ENCODE measurements at places on chromosomes 1 and 21.

GRCh38 chr1:53295726-53296116 is 32.1 kb downstream of the LRP8 start:
- no peak for DNase-seq

DNA sequence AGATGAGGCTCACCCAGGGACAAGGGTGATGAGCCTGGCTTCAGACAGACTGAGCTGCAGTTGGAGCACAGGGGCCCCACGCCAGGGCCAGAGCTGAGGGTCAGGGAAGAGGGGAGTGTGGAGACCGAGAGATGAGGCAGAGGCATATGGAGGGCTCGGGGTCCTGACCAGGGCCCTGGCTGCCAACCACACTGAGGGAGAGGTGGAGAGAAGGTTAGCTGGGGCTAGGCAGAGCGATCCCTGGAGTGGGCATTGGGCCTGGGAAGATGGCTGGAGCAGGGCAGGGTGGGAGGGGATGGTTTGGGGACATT is 8.0 kb downstream of the PEAR1 start:
- DNase-seq = no peak

DNA sequence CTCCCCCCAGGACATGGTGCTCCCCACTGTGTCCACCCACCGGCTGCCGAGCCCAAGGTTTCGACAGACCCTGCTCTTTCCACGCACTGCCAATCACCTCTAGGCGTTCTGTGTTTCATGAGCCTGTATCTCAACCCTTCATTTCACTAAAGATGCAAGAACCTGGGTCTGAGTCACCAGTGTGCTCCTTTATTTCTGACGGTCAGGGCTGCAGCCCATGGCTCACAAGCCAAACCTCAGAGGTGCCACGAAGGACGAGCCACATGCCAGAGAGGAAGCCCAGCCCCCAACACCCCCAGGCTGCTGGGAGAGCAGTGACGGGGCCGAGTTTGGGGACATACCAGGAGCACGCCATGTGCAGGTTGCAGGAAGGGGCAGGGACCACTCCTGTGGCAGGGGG is 79.2 kb upstream of the ARHGEF16 start:
- no peak for DNase-seq

GRCh38 chr1:68974447-68974846 is 477.6 kb upstream of the DEPDC1 start:
- no peak for DNase-seq

DNA sequence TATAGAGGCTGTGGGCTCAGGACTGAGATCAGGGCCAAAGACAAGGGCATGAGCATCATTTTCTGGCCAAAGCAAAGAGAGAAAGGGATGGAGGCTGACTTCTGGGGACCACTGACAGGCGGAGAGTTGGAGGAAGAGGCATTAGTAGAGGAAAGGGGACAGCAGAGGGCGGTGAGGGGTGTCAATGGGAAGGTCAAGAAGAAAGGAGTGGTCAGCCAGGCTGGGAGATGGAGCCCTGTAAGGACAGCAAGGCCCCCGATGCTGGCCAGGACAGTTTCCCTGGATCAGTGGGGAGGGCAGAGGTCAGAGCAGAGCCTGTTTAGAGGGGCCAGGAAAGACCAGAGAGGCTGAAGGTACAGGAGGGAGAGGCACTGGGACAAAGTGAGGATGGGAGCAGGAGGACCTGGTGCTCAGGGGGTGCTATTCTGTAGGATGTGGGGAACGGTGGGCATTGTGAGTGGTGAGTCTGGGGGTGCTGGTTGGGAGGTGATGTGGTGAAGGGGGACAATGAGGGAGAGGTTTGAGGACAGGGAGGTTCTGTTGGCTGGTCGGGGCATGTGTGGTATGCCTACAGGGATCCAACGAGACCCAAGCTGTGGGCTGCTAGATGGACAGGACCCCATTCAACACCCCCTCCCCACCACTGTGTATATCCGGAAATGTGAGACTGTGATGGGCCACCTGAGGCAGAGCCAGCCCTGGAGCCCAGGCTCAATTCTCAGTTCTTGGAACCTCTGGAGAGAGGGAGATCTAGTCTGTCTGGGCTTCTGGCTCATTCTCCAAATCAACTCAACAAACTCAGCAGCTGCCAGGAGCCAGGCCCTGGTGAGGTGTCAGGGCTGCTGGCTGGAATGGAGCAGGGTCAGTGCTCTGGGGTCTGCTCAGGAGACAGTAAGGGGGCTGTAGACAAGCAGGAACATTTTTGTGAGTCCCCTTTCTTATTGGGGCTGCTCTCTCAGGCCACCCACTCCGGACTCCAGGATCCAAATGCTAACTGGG is 1.4 kb upstream of the FAM151A start:
- no peak for DNase-seq

- DNase-seq = no peak
These were observed 95.5 kb upstream of the RALGPS2 start for GRCh38 chr1:178629252-178630154.

- no peak for DNase-seq
These were observed 311.3 kb upstream of the ZP4 start for GRCh38 chr1:238201992-238202391.

DNA sequence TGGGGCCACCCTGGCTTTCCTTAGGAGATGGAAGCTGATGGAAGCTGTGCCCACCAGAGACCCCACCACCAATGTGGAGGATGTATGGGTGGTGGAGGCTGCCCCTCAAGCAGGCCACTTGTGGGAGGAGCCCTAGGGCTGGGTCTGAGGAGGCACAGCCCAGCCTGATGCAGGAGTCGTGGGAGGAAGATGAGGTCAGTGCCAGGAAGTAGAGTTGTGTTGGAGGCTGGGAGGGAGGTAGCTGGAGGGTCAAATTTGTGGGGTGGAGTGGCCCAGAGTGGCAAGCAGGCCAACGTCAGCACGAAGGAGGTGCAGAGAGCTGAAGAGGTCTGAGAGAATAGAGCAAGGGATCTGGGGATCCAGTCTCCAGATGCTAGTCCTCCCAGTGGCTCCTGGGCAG is 119.0 kb upstream of the USP24 start:
- DNase-seq = no peak

- no peak for DNase-seq
These were observed 16.6 kb downstream of the SAMD11 start for GRCh38 chr1:940107-941014.

- DNase-seq = no peak
These were observed at the start of gene C2CD4D for GRCh38 chr1:151839457-151840403. Gene C2CD4D (minus strand): TSS chr1:151839820. CDS start chr1:151838989, 831 bp downstream.

DNA sequence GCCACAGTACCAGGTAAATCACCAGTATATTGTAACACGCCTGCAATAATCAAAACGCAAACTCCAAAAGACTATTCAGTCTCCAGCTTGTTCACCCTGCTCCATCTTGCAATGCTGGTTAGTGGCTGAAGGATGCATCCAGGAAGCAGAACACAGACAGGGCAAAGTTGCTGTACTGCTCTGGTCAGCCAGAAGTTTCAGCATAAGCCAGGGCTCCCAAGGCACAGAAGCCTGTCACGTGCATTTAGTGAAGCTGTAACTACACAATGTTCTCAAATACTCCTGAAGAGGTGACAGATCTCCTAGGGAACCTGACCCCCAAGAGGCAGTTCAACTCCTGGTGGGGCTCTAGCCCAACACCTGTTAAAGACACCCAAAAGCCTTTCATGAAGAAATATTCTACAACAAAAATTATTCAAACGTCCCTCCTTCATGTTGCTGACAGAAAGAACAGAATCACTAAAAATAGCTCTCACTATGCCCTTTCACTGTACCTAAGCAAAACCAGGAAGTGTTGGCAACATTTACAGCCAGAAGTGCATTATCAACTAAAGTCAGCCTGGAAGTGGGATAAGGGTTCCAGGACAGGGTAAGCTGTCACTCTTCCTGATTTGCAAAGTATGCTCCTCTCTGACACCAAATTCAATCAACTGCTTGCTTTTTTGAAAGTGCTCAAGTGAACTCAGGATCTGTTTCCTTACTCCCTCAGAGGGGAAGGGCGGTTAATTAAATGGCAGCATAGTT is 52.1 kb downstream of the SLC35D1 start:
- no peak for DNase-seq

GRCh38 chr21:33244082-33244778 is 14.5 kb downstream of the IFNAR2 start:
- no peak for DNase-seq

- DNase-seq = no peak
These were observed 25.3 kb downstream of the ADAM30 start for GRCh38 chr1:119870917-119871596.

DNA sequence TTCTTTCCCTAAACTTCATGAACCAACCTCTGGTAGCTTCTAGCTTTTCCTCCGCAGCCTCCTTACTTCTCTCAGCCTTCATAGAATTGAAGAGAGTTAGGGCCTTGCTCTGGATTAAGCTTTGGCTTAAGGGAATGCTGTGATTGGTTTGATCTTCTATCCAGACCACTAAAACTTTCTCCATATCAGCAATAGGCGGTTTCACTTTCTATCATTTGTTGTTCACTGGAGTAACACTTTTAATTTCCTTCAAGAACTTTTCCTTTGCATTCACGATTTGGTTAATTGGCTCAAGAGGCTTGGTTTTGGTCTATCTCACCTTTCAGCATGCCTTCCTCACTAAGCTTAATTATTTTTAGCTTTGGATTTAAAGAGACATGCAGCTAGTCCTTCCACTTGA is 5.1 kb downstream of the URB2 start:
- DNase-seq = no peak

GRCh38 chr1:118077331-118078045 is 107.5 kb downstream of the SPAG17 start:
- no peak for DNase-seq

DNA sequence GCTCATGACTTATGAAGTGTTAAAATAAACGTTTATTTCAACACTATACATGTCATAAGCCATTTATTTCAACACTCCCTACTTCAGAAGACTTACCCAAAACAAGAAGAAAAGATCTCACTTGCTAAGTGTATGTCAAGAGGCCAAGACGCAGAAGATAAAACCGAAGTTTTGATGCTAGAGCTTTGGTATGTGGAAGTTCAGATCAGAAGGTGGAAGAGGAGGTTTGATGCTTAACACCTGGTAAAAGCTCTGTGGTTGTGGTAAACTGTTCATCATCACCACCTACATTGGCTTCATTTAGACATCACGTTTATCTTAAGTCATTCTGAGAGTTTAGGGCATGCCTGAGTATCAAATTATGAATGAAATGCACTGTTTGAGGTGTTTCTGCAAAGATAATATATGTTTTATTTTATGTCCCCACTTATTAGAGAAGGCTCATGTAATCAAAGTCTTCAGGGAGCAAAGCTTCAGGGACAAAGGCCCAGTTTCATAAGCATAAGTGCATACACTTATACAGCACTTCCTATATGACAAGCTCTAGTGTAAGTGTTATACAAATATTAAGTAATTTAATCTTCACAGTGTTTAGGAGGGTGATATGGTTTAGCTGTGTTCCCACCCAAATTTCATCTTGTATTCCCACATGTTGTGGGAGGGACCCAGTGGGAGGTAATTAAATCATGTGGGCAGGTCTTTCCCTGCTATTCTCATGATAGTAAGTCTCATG is 533.3 kb downstream of the PTBP2 start:
- DNase-seq = no peak

DNA sequence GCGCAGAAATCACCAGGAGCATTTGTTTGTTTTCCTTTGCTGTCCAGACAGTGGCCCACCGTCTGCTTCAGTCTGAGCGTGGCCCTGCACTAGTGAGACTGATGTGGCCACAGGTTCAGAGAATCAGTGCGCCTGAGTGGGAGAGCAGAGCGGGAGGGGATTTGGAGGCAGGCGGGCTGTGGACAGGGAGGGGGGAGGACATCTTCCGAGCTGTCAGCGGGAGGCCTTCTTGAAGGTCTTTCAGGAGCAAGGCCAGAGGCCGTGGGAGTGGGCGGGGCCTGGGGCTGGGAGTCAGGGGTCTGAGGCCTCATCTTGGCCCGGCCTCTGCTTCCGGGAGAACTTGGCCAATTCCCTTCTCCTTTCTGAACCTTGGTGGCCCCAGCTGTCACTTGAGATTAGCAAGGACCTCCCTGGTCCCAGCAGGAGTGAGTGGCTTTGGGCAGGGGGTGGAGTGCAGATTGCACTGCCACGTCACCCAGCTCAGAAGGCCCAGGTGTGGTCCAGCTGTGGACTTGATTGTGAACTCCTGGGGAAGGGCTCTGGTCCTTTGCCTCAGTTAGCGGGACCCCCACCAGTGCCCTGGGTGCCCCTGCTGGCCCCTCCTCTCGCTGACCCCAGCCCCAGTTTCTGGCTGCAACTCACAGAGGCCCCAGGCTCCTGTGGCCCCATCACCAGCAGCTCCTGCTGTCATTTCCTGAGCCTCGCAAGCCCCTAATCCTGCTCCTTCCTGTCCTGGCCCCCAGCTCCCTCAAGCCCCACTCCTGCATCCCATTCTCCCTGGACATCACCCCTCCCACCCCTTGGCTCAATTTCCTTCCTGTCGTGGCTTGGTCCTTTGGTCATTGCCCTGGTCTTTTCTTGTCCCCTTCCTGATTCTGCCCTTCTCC is 8.4 kb downstream of the TNFRSF1B start:
- no peak for DNase-seq

GRCh38 chr1:21200767-21201166 is 24.1 kb upstream of the EIF4G3 start:
- no peak for DNase-seq

DNA sequence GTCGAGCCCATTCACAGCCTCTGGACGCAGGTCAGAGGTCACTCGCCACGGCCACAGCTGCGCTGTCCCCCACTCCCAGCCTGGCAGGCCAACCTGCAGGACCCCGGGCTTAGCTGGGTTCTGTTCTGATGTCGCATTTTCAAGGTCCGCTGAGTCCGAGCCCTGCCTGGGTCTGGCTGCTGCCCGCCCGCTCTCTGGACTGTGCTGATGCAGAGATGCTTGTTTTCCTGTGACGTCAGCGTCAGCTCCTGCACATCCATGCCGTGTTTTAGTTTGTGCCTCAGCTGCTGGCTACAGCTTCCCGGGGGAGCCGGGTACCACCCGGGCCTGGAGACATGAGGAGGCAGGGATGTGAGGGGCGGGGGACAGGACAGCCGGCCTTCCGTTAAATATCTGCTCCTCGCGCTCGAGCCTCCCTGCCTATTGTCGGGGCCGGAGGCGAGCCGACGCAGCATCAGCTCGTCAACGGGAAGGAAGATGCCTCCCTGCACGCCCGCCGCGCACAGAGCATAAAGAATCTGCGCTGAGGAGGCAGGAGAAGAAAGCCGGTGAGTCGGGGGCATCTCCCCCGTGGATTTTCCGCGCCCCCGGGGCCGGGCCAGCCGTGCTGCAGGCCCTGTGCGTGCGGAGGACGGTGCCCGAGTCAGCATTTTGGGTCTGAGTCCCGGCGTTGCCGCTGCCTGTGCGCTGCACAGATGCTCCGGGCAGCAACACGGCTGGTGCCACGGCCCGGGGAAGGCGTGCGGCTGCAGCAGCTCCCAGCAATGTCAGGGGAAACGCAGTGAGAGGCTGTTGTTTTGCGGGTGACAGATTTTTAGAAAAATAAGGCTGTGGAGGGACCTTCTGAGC is 23.4 kb downstream of the PRKCZ start:
- DNase-seq = no peak

- DNase-seq = no peak
These were observed 7.5 kb downstream of the MDM4 start for GRCh38 chr1:204523605-204524215.

GRCh38 chr1:100035214-100035613 is 65.4 kb downstream of the SLC35A3 start:
- DNase-seq = no peak

GRCh38 chr1:36599828-36600227 is 117.1 kb upstream of the CSF3R start:
- no peak for DNase-seq
